Suprapubic skin (tissue), 4 donors: ENCODE measurements at places on chromosomes 3 and 15. TPM values are rescaled to one million over a fixed set of nuclear protein-coding genes. Genes with fewer than 3 reads are reported as not detected.

The ALDH1L1 gene
- 7.9 TPM for total RNA-seq

The SCAPER gene
- total RNA-seq: 43.8 TPM

The EXOSC7 gene
- 216 TPM for total RNA-seq

The NFKBIZ gene
- total RNA-seq: 152 TPM

The CTSH gene
- 308 TPM for total RNA-seq

The GP9 gene
- total RNA-seq: not detected

The NCBP2 gene
- 29.3 TPM for total RNA-seq

The CNTN6 gene
- total RNA-seq: not detected

The GOLGA8N gene
- 23.3 TPM for total RNA-seq

The SLC12A1 gene
- not detected for total RNA-seq

The XCR1 gene
- 1.9 TPM for total RNA-seq

The GADL1 gene
- total RNA-seq: not detected

The CAV3 gene
- not detected for total RNA-seq

The EXD1 gene
- not detected for total RNA-seq

The CCR8 gene
- total RNA-seq: not detected

GRCh38 chr3:45988804-45989203, 6.8 kb downstream of the FYCO1 start:
- DNase-seq: no peak

DNA sequence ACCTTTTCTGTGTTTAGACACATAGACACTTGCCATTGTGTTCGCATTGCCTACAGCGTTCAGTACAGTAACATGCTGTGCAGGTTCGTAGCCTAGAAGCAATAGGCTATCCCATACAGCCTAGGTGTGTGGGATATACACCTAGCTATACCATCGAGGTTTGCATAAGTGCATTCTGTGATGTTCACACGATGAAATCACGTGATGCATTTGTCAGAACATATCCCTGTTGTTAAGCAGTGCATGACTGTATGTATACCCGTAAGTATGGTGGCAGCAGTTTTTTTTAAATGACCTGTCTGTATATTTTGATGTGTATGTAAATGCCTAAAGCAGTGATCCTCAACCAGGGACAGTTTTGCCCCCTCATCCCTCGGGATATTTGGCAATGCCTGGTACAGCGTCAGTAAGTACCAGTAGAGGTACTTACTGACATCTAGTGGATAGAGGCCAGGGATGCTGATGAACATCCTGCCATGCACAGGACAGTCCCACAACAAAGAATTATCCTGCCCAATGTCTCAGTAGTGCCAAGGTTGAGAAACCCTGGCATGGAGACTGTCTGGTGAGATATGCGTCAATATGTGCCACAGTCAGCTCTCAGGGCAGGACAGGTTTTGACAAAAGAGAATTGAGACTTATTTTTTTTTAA, 129.1 kb downstream of the HCN4 start:
- no peak for DNase-seq

DNA sequence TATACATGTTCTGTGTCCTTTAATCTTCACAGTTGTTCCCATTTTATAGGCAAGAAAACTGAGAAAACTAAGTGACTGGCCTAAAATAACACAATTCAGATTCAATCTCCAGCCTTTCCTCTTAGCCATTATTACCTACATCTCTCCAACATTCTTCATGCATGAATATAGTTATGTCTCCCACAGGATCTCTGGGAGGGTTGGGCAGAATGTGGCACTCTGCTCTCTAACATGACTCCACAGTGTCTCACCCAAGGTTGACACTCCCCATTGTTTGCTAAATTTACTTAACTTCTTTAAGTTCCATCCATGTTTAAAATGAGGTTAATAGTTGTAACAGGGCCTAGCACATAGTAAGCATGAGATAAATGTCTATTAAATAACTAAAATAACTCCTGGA, 276.3 kb downstream of the ERC2 start:
- no peak for DNase-seq

GRCh38 chr15:57948351-57949289, 116.9 kb downstream of the ALDH1A2 start:
- no peak for DNase-seq

DNA sequence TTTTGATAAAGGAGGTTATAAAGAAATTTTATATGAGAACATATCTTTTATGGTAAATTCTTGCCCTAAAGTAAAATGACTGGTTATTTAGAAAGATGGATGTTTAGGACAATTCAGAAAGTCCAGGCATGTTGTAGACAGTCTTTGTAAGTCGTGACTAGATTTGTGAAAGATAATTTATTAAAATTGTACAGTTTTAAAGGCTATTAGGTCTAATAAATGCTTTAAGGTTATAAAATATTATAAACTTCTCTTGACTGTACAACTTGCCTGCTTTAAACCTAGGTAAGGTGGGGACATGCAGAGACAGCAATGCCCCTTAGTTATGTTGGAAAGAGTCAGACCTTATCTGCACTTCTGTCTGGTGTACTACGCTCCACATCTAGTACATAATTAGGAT, 933.5 kb downstream of the SI start:
- DNase-seq: no peak

- peak; percentile 91 for DNase-seq
These were observed 546 bp downstream of the EIF4A2 start for GRCh38 chr3:186783731-186784515.

GRCh38 chr3:146131616-146132410, 29.2 kb downstream of the PLOD2 start:
- DNase-seq: no peak

GRCh38 chr15:74350295-74351275, 16.9 kb downstream of the CYP11A1 start:
- no peak for DNase-seq

GRCh38 chr3:151722856-151723255, 10.9 kb upstream of the AADACL2 start:
- no peak for DNase-seq

- DNase-seq: no peak
These were observed 428.3 kb downstream of the CNTN4 start for GRCh38 chr3:2526926-2527325.

DNA sequence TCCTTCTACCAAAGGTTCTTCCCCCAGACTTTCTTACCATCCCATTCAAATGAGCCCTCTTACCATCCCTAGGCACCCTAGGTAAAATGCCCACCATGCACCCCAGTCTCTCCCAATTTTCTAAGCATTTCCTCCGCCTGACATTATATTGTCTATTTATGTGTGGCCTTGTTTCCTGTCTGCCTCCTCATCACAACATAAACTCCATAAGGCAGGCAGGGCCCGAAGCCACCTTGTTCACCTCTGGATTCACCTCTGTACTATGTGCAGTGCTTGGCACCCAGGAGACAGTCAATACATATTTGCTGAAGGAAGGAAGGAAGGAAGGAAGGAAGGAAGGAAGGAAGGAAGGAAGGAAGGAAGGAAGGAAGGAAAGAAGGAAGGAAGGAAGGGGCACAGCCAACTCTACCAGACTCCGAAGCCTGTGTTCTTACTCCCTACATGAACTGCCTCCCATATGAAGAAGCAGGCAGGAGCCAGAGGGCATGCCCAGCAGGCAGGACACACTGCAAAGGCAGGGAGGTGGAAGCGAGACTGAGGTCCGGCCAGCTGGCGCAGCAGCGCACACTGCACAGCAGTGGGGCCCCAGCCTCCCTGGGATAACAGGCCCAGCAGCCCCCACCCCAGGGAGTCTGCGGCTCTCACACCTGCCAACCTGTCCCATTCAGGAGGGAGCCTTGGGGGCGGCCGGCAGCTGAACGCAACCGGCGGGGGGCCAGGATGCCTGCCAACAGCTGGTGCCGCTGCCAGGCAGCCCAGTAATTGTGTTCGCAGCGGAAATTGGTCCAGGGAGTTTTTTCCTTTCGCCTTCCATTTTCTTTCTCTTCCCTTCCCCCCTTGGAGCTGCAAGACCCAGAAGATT, 106.0 kb upstream of the LINGO1 start:
- DNase-seq: no peak

- no peak for DNase-seq
These were observed 185.2 kb upstream of the IL12A start for GRCh38 chr3:159803459-159803858.

DNA sequence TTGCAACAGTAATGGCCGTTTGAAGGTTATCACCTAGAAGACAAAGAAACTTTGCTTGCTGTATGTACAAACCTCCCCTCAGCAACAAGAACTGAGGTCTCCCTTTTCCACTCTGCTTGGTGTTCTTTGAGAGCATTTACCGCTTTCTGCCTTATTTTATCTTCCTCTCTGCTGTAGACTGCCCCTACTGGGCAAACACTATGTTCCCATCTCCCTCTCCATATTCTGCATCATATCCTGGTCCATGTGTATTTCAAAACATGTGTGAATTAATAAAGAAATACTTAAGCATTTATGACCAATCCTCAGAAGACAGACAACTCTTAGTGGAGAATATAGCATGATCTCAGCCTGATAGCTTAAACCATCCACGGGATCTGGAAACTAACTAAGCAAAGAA, 64.4 kb downstream of the ATP13A5 start:
- no peak for DNase-seq

DNA sequence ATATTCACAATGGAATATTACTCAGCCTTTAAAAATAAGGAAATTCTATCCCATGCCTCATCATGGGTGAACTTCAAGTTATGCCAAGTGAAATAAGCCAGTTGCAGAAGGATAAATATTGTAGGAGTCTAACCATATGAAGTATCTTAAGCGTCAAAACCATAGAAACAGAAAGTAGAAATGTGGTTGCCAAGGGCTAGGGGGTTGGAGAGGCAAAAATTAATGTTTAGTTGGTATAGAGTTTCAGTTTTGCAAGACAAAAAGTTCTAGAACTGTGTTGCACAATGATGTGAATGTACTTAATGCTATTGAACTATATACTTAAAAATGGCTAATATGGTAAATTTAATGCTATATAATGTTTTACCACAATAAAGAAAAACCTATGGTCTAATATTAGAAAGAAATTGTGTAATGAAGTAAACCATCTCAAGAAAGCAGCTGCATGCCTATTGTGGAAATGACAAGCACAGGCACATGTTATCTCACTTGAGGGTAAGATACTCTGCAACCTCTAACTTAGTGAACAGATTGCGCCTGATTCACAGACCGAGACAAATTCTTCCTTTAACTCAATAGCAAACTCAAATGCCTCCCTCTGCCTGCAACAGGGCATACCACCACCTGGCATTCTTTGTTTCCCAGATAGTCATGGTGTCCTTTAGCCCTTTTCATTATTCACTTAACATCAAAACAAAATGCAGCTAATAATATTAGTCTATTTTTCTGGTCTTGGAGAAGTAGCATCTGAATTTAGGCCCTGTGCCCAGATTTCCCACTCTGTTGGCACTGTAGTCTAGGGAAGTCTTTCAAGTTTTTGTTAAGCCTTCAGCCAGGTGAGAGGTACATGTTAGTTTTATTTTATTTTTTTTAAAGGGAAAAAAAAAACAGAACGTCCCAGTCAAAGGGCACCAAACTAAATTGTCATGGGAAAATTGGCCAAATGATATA, 80.2 kb upstream of the ACP3 start:
- no peak for DNase-seq

GRCh38 chr3:13963137-13963886, 83.4 kb upstream of the WNT7A start:
- no peak for DNase-seq

DNA sequence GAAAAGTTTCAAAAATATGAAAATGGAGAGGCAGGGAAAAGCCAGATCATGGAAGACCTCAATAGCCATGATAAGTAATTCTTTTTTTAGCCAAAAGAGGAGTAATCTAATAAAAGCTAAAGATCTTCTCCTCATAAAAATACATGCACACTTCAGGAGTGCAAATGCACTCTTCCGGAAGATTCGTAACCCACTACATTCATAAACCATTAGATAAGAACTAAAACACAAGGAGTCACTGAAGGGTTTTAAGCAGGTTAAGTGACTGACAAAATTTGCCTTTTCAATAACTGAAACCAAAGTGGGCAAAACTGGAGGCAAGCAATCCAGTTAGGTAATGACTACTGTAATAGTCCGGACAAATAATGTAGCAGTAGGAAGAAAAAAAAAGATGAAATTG, 46.0 kb downstream of the UBE3A start:
- DNase-seq: no peak

DNA sequence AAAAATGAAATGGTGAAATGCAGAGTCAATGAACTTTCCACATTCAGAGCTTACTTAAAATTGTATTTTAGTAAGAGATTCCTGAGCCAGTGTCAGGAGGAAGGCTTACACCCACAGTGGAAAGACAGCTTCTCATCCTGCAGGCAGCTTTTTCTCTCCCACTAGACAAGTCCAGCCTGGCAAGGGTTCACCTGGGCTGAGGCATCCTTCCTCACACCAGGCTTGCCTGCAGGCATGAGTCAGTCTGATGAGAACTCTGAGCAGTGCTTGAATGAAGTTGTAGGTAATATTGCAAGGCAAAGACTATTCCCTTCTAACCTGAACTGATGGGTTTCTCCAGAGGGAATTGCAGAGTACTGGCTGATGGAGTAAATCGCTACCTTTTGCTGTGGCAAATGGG, 3.1 kb downstream of the CCR4 start:
- DNase-seq: no peak

DNA sequence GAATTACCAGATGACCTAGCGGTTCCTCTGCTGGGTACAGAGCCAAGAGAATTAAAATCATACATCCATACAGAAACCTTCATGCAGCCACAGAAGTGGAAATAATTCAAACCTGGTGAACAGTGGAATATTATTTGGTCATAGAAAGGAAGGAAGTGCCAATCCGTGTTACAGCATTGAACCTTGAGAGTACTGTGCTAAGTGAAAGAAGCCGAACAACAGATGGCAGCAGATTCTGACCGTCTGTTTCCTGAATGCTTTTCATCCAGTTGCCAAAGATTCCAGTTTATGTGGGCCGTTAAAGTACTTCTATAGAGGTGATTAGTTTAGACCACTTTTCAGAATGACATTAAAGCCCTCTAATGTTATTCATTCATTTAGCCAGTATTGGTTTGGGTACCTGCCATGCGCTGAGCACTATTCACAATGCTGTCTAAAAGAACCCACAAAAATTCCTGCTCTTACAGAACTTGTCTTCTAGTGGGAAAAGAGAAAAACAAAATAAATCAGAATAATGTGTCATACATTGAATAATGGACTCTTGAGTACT, 45.8 kb upstream of the SENP5 start:
- DNase-seq: no peak

DNA sequence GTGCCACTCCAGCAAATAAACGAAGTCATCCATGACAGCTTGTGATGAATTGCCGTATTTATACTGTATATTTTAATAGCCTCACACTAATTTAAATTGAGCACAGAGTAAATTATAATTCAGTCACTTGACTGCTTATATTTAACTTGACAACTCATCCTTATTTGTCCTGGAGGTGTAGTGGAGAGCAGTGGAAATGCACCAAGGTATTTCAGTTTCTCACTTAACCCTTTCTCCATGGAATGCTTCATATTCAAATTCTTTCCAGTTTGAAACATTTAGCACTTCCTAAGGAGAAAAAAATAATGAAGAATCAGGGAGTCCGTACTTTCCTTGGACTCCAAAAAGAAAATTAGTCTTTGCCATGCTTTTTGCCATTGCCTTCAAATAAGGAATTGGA, 99.0 kb downstream of the MAP2K5 start:
- DNase-seq: no peak

GRCh38 chr3:122506450-122506849, 8.3 kb downstream of the KPNA1 start:
- no peak for DNase-seq

GRCh38 chr3:17986348-17986816, 244.0 kb upstream of the TBC1D5 start:
- no peak for DNase-seq
